ENCODE measurements at places on chromosomes 1 and 21.

- DNase-seq: no peak
These were observed 40.8 kb upstream of the MPZL1 start for GRCh38 chr1:167681024-167681423.

DNA sequence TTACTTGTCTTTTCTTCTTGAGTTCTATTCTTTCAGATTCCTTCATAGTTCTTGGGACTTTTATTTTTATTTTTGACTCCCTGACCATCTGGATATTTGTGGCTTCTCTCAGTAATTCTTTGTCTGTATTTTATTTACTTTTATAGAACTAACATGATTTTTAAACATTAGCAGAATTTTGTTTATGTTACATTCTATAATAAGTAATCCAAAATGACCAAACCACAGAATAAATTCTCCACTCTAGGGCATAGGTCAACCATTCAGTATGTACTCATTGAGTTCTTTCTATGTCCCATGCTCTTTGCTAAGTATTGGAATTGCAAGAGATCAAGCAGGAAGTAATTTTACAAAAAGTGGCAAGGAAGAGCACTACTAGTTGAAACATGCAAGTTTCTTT lies 969.0 kb downstream of the TTLL7 start:
- peak; percentile 71 for DNase-seq

GRCh38 chr1:22507587-22507986 lies 55.7 kb upstream of the EPHA8 start:
- DNase-seq: no peak

DNA sequence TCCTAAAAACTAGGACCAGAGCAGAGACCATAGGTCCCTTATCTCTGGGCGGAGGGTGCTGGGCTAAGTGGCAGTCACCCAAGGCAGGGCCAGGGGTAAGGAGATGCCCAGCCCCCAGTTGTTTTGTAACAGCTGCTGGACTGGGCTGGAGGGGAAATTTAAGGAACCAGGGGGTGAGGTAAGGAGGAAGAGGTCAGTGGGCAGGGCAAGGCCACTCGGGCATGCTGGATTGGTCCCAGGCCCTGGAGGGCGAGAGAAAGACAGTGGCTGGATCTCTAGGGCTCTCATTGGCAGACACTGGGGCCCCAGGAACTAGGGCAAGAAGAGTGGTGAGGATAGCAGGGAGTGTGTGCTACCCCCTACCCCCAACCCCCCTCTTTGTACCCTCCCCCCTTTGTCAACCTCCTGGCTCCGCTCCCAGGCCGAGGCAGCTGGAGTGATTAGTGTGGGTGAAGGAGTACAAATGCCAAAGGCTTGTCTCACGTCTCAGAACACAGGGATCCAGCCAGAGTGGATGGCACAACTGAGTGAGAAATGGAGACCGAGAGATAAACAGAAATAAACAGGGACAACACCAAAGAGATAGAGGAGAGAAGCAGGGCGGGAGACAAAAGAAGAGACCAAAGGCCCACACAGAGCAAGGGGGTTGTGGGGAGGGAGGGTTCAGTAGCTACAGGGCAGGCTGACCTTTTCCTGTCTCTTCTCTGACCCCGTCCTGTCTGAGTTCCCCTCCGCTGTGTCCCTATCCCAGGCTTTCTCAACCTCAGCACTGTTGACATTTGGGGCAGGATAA lies 20.5 kb upstream of the THRAP3 start:
- peak; percentile 69 for DNase-seq

- peak; percentile 61 for DNase-seq
These were observed 475.4 kb downstream of the PTPRU start for GRCh38 chr1:29711582-29712283.

DNA sequence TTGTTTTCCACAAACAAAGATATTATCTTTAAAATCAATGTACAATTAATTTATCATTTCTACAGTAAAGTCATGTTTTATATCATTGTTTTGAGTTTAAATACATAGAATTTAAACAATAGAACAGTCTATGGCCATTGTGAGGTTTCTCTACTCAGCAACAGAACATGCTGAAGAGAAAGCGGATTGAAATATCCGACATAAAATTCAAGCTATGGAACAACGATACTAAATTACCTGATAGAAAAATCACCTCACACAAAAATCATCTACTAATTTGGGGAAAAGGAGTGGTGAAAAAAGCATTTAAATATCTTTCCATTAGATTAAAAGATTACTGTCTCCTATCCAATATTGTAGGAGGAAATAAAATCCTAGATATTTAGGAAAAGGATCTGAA lies 12.6 kb downstream of the CDKN2C start:
- no peak for DNase-seq

DNA sequence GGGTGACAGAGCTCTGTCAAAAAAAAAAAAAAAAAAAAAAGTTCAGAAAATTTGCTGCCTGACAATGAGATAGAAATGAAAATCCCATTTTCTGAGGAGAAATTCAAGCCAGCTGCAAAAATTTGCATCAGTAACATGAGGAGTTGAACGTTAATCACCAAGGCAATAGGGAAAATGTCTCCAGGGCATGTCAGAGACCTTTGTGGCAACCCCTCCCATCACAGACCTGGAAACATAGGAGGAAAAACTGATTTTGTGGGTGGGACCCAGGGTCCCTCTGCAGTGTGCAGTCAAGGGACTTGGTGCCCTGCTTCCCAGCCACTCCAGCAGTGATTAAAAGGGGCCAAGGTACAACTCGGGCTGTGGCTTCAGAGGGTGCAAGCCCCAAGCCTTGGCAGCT lies 615.4 kb downstream of the RWDD3 start:
- no peak for DNase-seq

GRCh38 chr1:93005252-93005598 lies 44.0 kb upstream of the DIPK1A start:
- DNase-seq: no peak

- DNase-seq: no peak
These were observed 39.3 kb upstream of the TSPEAR start for GRCh38 chr21:44750675-44751025.

DNA sequence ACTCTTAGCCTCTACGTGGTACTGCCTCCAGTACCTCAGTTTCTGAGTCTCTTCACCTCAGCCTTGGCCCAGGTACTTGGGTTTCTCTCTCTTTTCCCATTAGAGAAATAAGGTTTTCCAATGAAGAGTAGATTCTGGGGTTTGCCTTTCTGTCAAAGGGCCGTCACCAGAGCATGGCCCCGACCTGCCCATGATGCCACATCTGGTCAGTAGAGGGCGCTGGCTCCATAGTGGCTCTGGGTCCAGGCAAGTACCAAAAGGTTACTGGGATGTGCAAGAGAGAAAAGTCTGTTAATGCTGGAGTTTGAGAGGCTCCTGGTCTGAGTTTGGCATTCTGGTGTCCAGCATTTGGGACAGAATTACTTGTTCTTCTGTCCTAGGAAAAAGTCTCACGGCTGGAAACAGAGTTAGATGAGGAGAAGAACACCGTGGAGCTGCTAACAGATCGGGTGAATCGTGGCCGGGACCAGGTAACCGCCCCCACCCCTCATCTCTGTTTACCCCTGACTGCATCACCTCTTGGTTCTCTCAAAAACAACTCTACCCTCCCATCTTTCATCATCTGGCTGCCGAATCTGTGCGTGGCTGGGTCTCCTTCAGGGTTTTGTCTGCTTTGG lies 5.3 kb upstream of the TUFT1 start:
- peak; percentile 87 for DNase-seq

DNA sequence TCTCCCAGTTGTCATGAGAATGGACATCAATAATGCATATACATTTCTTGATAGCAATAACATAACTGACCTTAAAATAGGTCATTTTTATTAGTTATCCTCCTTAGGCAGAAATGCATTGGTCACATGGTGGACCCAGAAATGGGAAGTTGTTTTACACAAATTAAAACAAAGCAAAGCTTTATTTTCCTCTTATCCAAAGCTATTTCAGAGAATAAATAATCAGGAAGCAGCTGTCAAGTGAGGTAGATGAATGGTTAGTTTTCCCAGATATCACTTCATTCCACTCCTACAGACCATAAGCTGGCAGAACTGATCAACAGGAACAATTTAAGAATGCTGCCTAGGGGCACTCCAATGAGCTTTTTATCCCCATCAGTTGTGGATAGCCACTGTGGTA lies 16.0 kb upstream of the OLIG1 start:
- no peak for DNase-seq

GRCh38 chr1:193415256-193415655 lies 228.8 kb upstream of the B3GALT2 start:
- DNase-seq: no peak

GRCh38 chr1:225931270-225932136 lies 7.5 kb upstream of the PYCR2 start:
- no peak for DNase-seq

- no peak for DNase-seq
These were observed 22.1 kb downstream of the SERBP1 start for GRCh38 chr1:67408148-67408547.

GRCh38 chr1:60141276-60141675 lies 67.7 kb upstream of the C1orf87 start:
- no peak for DNase-seq

- DNase-seq: peak; percentile 76
These were observed at the start of gene HUNK for GRCh38 chr21:31872452-31873274. HUNK (plus strand) TSS chr21:31873020; CDS start chr21:31873675, 655 bp downstream.

- no peak for DNase-seq
These were observed 469.5 kb upstream of the CHRM3 start for GRCh38 chr1:238916828-238917227.

DNA sequence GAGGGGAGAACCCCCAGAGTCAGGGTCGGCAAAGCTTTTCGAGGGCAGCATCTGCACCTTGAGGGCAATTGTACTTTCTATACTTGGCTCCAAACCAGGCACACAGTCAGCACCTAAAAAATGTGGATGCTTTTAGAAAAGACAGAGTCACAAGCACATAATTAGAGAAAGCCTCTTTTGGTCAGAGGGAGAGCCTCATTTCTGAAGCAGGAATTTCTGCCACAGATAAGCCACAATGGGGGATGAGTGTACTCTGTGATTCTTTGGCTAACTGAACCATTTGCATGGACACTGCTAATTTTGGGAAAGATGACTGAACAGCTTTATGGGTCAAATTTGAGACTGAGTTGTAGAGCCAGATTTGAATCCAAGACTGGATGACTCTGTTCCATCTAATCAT lies 635.7 kb downstream of the KIF26B start:
- DNase-seq: peak; percentile 25

GRCh38 chr1:54298284-54299033 lies 98.5 kb downstream of the MRPL37 start:
- no peak for DNase-seq

- DNase-seq: no peak
These were observed 5.8 kb downstream of the ATP1A4 start for GRCh38 chr1:160157174-160157573.

- no peak for DNase-seq
These were observed 6.3 kb downstream of the RGS5 start for GRCh38 chr1:163196449-163196787.

DNA sequence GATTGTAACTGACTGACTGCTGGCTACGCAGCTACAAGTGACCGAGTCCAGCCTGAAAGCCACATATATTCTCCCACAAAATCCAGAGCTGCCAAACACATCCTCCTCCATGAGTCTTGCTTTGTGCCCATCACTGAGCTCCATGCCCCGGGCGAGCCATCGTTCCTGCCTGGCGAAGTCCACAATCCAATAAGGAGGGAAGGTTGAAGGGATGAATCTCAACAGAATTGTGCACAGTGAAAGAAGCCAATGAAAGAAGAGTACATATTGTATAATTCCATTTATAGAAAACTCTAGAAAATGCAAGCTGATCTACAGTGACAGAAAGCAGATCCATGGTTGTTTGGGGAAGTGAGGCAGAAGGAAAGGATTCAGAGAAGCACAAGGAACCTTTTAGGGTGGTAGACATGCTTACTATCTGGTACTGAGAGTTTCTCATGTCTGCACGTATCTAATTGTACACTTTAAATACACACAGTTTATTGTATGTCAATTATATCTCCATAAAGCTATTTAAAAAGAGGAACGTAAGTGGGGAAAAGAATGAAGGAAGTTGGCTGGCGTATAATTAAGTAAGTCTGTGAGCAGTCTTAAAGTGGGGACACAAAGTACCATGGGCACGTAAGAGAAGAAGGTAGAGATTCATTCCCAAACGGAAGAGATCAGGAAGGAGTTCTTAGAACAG lies 115.9 kb upstream of the JUN start:
- DNase-seq: no peak

GRCh38 chr1:13494025-13494424 lies 19.8 kb downstream of the LRRC38 start:
- DNase-seq: no peak

GRCh38 chr1:6485168-6486101 lies 6.0 kb downstream of the PLEKHG5 start:
- DNase-seq: peak; percentile 52

DNA sequence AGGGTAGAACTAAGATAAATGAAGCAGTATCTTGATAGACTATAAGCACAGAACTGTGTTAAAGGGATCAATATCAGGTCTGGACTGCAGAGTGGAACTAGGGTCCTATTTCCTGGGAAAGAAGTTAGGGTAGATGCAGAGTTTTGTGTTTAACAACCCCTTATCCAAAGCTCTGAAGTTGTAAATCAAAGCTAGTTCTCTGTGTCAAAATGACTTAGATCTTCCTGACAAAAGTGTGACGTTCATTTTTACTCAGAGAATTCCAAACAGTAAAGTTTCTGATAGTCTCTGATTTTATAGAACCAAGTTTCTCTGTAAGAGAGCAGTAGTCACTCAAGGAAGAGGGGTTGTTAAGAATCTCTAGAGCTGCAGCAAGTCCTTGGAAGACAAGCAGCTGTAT lies 8.3 kb downstream of the NUCKS1 start:
- no peak for DNase-seq

- no peak for DNase-seq
These were observed 17.4 kb downstream of the WDR4 start for GRCh38 chr21:42861848-42862400.

DNA sequence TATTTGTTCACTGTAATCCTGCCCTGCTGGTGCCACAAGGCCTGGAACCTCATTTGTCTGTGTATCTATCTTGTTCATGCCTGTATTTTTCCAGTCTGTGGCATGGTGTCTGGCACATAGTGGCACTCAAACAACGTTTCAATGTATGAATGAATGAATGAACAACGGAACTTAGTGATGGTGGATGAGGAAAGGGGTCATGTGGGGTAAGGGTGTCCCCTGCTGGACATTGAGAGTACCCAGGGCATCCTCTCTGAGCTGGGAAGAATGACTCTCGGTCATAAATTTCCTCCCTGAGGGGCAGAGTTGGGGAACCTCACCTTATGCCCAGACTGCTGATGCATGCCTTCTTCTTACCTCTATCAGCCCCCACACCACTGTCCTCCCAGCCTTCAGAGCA lies 18.9 kb upstream of the ZNF683 start:
- DNase-seq: peak; percentile 56

DNA sequence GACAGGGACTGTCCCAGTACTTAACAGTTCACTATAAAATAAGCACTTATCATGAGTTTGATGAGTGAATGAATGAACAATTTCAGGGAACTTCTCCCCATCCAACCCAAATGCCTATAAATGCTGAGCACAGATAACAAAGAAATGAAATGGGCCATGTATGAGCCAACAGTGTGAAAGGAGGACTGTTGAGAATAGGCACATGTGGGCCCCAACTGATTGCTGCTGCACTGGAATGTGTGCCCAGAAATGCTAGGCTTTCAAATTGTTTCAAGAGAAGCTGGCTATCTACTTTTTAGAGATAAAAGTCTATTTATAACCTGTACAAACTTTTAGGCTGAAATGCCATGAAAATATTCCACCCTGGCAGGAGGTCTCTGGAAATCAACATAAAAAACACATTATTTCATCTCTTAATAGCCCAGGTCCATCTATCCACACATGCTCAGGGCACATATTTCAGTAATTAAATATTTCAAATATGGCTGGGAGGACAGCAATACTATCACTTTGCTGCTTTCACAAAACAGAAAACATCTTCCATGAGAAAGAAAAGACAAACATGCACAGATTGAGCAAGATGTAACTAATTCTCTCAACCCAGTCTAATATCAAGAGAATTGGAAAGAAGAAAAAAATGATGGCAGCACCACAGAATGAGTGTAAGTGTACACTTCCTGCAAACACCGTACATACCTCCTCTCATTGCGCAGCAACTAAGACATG lies 49.8 kb downstream of the COLGALT2 start:
- DNase-seq: peak; percentile 33
